ENCODE measurements at places on chromosomes 16 and 17. TPM values are rescaled to one million over a fixed set of nuclear protein-coding genes. Genes with fewer than 3 reads are reported as not detected.

GRCh38 chr16:4500272-4500671 lies 24.1 kb downstream of the HMOX2 start:
- DNase-seq: no peak

NIP7 gene
- 23.1 TPM for total RNA-seq

DNA sequence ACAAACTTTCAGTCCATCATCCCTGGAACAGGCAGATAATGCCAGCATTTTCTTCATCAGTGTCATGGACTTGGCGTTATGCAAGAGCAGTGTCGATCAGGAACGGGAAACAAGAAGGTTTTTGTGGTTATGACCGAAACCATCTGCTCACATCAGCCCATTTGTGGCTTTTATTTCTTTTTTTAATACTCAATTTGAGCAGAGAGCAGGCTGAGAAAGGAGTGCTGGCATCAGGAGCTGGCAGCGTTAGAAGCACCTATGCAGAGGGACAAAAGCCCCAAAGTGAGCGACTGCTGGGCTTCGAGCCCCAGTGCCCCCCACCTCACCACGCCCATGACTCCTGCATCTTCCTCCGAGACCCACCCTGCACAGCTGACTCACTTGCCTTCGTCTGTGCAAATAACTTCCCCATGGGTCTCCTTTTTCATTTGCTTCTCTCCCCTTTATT lies 16.2 kb upstream of the CD300E start:
- no peak for DNase-seq

GRCh38 chr16:15900357-15900756 lies 12.0 kb upstream of the CEP20 start:
- DNase-seq: no peak

GRCh38 chr16:62254372-62254771 lies 218.1 kb upstream of the CDH8 start:
- no peak for DNase-seq

- DNase-seq: peak; percentile 14
These were observed 591 bp downstream of the PSMD7 start for GRCh38 chr16:74297145-74297665.

- DNase-seq: no peak
These were observed 11.7 kb downstream of the CMTM3 start for GRCh38 chr16:66616169-66616568.

DNA sequence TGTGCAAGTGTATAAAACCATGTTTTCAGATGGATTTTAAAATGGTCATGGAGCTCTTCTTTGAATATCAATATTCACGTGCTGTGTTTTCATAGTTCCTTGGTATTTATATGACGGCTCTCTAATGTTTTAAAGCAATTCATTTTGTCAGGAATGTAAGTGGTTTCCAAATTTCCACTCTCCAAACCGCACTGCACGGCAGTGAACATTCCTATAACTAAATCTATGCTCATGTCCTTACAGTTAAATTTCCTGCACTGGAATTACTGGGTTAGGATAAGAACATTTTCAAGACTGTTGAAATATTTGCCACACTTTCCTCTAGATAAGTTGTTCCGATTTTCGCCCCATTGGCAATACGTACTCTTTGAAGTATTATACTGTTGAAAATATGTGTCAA lies 398.9 kb downstream of the PMP22 start:
- no peak for DNase-seq

DNA sequence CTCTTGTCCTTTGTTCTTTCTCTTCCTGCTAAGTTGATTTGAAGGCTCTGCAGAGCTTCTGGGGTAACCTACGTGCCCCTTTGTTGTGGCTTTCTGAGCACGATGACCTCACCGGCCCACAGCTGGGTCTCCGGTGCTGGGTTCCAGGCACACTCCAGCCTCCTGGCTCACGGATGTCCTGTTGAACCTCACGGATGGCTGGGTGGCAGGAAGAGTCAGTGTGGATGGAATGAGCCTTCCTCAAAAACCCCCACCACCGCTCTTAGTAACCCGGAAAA lies 116.0 kb downstream of the SOCS1 start:
- peak; percentile 70 for DNase-seq

DNA sequence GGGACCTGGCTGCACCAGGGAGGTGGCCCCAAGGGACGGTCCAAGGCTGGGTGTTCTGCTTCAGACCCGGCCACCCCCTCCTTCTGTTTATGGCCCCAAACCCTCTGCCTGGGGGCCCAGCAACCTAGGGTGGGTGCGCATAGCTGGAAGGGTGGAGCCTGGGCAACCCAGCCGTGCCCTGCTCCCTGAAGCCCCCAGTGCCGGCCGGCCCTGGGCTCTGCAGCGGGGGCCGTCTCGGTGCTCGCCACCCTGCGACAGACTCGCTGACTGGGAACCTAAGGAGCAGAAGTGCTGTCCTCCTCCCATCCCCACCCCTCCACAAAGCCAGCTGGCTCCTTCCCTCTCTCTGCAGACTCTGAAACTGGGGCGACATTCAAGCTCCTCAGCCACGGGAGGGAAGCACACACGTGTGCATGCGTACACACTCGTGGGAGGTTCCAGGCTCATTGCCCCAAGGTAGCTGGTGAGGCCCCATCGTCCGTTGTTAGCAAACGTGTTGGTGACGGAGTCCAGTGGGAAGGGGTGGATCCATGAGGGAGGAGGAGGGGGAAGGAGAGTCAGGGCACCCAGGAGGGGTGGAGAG lies 43.4 kb downstream of the ENGASE start:
- DNase-seq: no peak

MT1H gene
- total RNA-seq: 0.85 TPM

GRCh38 chr17:13128676-13129075 lies 110.8 kb upstream of the ELAC2 start:
- DNase-seq: no peak

DNA sequence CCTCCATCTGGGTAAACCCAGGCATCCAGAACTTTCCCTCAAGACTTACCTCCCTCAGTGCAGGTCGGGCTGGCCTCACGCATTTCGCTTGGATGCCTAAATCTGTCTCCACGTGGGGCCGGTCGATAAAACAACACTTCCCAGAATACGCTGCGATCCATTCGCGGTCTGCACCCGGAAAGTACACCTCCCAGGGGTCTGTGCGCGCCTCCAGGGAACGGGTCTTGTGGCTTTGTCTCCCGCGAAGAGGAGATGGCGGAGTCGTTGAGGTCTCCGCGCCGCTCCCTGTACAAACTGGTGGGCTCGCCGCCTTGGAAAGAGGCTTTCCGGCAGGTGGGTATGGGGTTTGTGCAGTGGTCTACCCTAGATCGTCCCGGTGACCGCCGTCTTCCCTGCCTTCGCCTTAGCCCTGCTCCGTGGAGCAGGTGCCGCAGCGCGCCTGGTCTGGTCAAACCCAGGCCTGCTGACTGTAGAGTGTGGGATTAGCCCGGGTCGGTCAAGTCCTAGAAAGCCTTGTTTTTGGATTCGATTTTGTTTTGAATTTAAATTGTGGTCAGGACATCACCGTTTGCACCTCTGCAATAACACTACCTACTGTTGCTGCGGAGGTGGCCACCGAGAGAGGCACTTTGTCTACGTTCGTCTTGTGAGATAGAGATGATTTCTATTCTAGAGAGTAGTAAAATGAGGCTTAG lies at the start of gene RPAIN:
TSS of gene RPAIN (plus strand) at position 224 of the 695 bp plus-strand sequence. CDS start at position 253, 29 bp downstream.
- peak; percentile 96 for DNase-seq

DNA sequence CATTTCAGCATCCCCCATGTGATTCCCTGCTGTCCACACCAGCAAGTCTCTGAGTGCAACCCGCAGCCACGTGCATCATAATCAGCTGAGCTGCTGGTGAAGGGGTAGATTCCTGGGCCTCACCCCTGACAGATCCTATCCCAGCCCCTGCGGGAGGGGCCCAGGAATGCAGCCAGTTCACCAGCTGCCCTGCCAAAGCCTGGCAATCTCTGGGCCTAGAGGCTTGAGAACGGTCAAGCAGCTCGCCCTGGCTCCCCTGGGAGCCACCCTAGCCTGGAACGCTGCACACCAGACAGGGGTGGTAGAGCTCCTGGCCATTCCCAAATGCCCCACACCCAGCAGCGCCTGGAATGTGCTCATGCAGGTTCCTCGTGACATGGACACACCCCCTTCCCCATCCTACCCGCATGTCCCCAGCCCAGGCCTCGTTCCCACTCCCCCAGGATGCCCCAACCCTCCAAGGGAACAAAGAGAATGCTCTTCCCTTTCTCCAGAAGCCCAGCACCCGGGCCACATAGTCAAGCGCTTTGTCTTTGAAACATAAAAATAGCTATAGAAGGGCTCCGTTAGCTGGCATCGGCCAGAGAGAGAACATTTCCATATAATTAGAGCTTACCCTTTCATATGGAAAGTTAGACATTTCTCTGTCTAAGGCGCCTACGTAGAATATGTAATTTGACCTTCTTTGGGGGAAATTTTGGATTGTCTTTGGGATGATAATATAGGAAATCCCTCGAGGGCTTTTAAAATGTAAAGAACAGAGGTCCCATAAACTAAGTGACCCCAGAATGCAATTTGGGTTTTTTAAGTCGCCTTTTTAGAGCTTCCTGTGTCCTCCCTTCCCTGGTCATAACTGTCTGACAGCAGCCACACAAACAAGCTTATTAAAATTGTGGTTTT lies 3.4 kb downstream of the CEP295NL start:
- no peak for DNase-seq

GRCh38 chr17:33024688-33025486 lies 33.2 kb downstream of the SPACA3 start:
- no peak for DNase-seq

OTOP2 gene
- total RNA-seq: 0.05 TPM

- DNase-seq: peak; percentile 90
These were observed 4.2 kb downstream of the SOCS1 start for GRCh38 chr16:11251525-11252481.

DNA sequence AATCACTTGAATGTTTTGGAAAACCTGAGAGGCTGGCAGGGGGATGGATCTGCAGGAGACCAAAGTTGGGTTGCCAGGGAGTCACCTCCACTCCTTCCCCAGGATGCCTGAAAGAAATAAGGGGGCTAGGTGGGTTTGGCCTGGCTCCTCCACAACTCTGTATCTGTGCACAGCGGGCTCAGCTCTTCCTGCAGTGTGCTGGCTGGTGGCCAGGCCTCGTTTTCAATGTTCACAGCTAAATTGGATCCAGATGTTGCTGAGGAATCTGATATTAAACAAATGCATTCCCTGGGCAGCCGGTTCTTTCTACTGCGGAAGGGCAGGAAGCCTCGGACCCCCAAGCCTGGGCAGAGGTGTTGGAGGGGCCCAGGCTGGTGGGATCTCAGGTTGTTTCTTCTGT lies 106.2 kb downstream of the N4BP1 start:
- no peak for DNase-seq

KRT12 gene
- total RNA-seq: 0.52 TPM

DNA sequence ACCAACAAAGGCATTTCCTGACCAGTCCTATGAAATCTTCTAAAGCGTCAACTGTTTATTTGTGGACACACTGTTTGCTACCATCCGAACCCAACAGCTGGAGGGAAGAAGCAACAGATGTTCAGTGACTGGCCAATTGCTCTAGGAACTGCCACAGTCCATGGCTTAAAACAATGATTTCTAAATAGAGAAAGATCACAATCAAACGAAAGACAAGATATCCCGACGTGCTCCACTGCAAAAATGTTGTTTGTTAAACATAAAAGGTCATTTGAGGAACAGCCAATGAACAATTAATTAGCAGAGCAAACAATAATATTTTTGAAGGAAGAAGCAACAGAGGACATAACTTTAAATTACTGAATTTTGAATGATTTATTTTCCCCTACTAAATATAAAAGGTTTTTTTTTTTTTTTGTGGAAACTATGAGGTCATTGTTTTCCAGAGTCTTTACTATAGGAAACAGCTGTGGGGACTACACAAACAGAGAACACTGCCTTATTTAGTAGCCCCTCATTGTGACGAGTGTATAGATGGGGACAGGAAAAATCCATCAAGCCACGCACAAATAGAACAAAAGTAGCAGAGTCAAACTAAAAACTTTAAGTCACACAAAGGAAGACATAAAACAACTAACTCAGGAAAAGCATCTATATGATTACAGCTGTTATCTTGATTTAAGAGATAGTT lies 17.2 kb downstream of the USP31 start:
- DNase-seq: no peak

Measured in thymus (tissue), 14 donors.